ENCODE measurements at places on chromosomes 12 and 14. TPM values are rescaled to one million over a fixed set of nuclear protein-coding genes. Genes with fewer than 3 reads are reported as not detected.

The TULP3 gene
- total RNA-seq, result 7.9 TPM

DNA sequence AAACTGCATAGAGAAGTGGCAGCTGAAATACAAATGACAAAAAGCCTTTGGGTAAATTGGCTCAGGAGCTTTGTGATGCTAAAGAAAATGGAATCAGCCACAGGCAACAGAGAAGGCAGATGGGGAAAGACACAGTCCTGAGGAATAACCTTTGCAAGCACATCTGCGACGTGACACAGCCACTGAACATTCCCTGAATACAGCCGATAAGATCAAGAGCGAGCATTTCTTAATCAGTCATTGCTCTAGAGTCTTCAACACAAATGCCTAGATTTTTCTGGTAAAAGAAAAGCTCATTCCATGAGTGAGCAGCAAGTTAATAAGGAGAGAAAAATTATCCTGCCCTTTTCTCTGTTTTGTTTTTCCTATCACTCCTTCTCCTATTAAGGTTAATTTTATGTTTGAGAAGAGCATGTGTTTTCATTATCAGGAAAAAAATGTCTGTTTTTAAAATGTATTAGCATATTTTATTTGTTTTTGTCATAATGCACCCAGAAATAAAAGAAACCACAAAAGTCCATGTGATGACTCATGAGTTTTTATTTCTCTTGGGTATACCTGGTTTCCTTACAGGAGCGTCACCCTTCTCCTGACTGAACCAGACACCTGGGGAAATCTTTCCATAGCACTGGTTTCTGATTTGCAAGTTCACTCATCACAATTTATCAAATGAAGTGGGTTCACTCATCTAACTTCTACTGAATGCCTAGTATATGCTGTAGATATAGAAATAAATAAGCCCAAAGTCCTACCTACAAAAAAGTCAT is 45.4 kb upstream of the PCED1B start:
- H3K27me3 ChIP-seq, result no peaks in the 10 kb centered on the region
- H3K4me3 ChIP-seq, result no peak overlapping the region
- no peak for DNase-seq
- H3K36me3 ChIP-seq, result no peaks in the 10 kb centered on the region

DNA sequence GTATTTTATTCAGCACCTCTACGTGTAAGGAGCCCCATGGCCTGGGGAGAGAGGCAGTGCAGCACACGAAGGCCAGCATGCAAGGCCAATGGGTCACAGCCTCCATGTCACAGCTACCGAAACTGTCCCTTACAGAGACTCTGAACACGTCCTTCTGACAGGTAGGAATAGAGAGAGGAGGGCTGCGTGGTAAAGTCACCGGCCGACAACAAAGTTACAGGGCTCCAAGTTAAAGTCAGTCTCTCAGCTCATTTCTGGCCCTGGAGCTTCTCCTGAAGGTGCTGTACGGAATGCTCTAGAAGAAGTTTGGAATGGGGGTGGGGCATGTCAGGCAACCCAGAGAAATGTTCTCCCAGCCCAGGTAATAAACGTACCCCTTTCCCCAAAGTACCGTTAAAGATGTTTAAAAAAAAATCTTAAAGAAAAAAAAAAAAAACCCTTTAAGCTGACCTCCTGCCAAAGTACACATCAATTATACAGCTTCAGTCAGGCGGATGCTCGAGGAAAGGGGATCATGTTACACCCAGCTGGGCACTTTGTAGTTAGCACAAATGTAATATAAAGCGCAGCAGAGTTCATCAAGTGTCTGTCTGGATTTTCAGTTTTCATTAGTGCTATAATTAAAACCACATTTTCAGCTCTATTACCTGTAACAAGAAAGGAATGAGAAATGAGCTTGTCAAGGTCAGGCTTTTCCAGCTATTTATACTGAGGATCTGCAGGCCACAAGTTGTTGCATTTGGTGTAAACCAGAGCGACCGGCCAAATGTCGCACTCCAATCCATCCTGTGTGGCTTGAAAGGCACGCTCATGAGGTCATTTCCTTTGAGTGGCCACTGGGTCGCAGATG is 53.3 kb upstream of the CDKN3 start:
- H3K4me3 ChIP-seq, result no peak overlapping the region
- no peaks in the 10 kb centered on the region for H3K4me1 ChIP-seq
- DNase-seq, result no peak
- H3K27ac ChIP-seq, result no peak overlapping the region
- no peaks in the 10 kb centered on the region for H3K36me3 ChIP-seq

GRCh38 chr14:70702161-70702560 is 60.4 kb downstream of the TTC9 start:
- no peak overlapping the region for H3K4me3 ChIP-seq
- H3K36me3 ChIP-seq, result no peaks in the 10 kb centered on the region
- peaks cover 2% of the 10 kb centered on the region for H3K4me1 ChIP-seq
- no peak overlapping the region for H3K27ac ChIP-seq

GRCh38 chr14:98871796-98872195 is 400.2 kb downstream of the BCL11B start:
- H3K27ac ChIP-seq, result no peak overlapping the region
- DNase-seq, result no peak
- no peak overlapping the region for H3K4me3 ChIP-seq
- H3K27me3 ChIP-seq, result no peaks in the 10 kb centered on the region
- H3K36me3 ChIP-seq, result no peaks in the 10 kb centered on the region

The PARPBP gene
- 23.5 TPM for total RNA-seq

DNA sequence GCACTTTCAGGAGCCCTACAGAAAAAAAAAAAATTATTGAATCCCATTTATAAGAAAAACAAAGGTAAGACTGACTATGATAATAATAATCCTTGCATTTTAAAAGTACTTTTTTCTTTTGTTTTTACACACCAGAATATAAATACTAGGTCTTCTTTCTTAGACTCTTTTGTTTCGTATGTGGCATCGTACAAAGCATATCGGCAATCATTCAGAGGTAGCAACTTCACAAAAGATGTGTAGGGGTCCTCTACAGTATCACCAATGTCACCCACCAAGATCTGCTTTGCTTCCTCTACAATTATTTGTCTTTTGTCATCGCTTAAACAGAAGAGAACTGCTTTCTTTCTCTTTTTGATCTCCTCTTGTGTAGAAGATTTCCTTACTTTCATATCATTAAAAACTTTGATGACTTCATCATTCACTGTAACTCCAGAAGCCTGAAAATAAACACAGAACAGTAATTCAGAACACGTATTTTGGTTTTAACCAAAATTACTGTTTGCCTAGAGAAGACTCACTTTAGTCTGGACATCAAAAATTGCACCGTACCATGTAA is 1.2 kb downstream of the CFL2 start:
- H3K27me3 ChIP-seq, result peaks cover 9% of the 10 kb centered on the region
- no peak for DNase-seq
- H3K4me3 ChIP-seq, result peak overlapping the region; percentile 95
- H3K27ac ChIP-seq, result peak overlapping the region; percentile 95
- H3K4me1 ChIP-seq, result peaks cover 33% of the 10 kb centered on the region

GRCh38 chr12:119374635-119375034 is 40.1 kb downstream of the CCDC60 start:
- peaks cover under 1% of the 10 kb centered on the region for H3K27me3 ChIP-seq
- no peak overlapping the region for H3K27ac ChIP-seq
- H3K4me1 ChIP-seq, result peaks cover 18% of the 10 kb centered on the region

GRCh38 chr12:56631790-56632700 is 1.9 kb upstream of the BAZ2A start:
- H3K27ac ChIP-seq, result peak overlapping the region; percentile 83
- H3K27me3 ChIP-seq, result no peaks in the 10 kb centered on the region
- DNase-seq, result peak; percentile 58
- H3K4me1 ChIP-seq, result peaks cover 81% of the 10 kb centered on the region
- peaks cover 10% of the 10 kb centered on the region for H3K36me3 ChIP-seq

DNA sequence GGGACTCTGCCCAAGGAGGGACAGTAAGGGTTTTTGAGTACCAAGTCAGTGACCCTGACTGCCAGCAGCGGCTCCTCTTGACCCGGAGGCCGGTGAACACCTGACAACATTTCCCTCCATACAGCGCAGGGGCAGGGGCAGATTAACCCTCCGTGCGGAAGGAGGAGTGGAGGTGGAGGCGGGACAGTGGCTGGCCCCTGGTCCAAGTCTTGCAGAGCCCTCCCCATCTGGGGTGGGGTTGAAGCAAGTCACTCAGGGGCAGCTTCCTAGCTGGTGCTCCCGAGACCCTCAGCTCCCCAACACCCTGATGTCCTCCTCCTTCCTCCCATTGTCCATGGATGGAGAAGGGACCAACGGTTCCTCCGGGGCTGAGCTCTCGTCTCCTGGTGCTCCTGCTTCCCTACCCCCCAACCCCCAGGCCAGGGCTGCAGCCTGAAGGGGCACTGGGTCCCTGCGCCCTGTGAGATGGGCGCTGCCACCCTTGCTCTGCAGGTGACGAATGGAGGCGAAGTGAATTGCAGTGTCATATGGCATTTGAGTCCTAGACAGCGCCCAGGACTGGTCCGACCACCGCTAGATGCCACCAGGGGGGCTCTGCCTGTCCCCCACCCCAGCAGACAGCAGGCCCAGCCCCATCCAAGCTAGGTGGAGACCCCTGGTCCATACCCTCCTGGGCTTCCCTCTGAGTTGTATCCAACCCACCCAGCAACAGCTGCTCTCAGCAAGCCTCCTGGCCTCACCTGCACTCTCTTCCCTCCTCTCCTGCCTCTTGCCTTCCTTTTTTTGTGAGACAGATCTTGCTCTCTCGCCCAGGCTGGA is 7.0 kb upstream of the AMN start:
- peak overlapping the region; percentile 45 for H3K27ac ChIP-seq
- H3K36me3 ChIP-seq, result peaks cover 3% of the 10 kb centered on the region
- no peaks in the 10 kb centered on the region for H3K4me1 ChIP-seq
- H3K27me3 ChIP-seq, result no peaks in the 10 kb centered on the region

- peaks cover 6% of the 10 kb centered on the region for H3K27me3 ChIP-seq
- DNase-seq, result no peak
- H3K4me1 ChIP-seq, result no peaks in the 10 kb centered on the region
- no peaks in the 10 kb centered on the region for H3K36me3 ChIP-seq
Measured at GRCh38 chr12:132392389-132393244, 63.2 kb upstream of the GALNT9 start.

The CYP27B1 gene
- 9.9 TPM for total RNA-seq

The PPP1R36 gene
- total RNA-seq, result not detected

The OR4K15 gene
- not detected for total RNA-seq

DNA sequence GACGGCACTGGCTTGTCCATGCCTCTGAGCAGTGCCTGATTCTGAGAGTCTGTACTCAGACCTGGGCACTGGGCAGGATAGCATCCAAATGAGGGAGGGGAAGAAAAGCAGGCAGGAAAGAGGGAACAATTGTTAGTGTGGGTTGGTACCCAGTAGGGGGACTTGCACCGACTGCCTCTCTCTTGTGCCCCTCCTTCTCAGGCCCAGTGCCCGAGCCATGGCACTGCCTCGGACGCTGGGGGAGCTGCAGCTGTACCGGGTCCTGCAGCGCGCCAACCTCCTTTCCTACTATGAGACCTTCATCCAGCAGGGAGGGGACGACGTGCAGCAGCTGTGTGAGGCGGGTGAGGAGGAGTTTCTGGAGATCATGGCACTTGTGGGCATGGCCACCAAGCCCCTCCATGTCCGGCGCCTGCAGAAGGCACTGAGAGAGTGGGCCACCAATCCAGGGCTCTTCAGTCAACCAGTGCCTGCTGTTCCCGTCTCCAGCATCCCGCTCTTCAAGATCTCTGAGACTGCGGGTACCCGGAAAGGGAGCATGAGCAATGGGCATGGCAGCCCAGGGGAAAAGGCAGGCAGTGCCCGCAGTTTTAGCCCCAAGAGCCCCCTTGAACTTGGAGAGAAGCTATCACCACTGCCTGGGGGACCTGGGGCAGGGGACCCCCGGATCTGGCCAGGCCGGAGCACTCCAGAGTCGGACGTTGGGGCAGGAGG is 2.2 kb downstream of the NAB2 start:
- DNase-seq, result no peak
- H3K27ac ChIP-seq, result peak overlapping the region; percentile 68
- peak overlapping the region; percentile 83 for H3K4me3 ChIP-seq
- peaks cover 47% of the 10 kb centered on the region for H3K36me3 ChIP-seq
- peaks cover 2% of the 10 kb centered on the region for H3K27me3 ChIP-seq

DNA sequence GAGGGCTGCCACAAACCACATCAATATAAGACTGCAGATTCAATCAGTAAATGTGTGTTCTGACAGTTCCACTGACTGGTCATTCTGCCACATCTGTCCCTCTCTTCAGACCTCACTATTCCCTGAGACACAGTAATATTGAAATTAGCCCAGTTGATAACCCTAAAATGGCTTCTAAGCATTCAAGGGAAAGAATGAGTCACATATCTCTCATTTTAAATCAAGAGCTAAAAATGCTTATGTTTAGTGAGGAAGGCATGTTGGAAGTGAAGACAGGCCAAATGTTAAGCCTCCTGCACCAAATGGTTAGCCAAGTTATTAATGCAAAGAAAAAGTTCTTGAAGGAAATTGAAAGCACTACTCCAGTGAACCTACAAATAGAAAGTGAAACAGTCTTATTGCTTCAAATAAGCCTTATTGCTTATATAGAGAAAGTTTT is 24.5 kb upstream of the KIF21A start:
- H3K27ac ChIP-seq, result peak overlapping the region; percentile 62
- H3K4me1 ChIP-seq, result peaks cover 20% of the 10 kb centered on the region
- peaks cover 5% of the 10 kb centered on the region for H3K36me3 ChIP-seq
- no peak for DNase-seq
- peaks cover 3% of the 10 kb centered on the region for H3K27me3 ChIP-seq

- no peaks in the 10 kb centered on the region for H3K4me1 ChIP-seq
- H3K36me3 ChIP-seq, result no peaks in the 10 kb centered on the region
- no peak overlapping the region for H3K27ac ChIP-seq
- no peaks in the 10 kb centered on the region for H3K27me3 ChIP-seq
- no peak for DNase-seq
Measured at GRCh38 chr12:65391711-65392110, 113.2 kb downstream of the MSRB3 start.

GRCh38 chr12:119239040-119239439 is 60.3 kb downstream of the HSPB8 start:
- no peak overlapping the region for H3K4me3 ChIP-seq
- H3K27me3 ChIP-seq, result peaks cover 2% of the 10 kb centered on the region
- H3K36me3 ChIP-seq, result no peaks in the 10 kb centered on the region
- H3K4me1 ChIP-seq, result no peaks in the 10 kb centered on the region
- no peak for DNase-seq
- H3K27ac ChIP-seq, result no peak overlapping the region

The OTOGL gene
- total RNA-seq, result 0.21 TPM

The UBC gene
- 883 TPM for total RNA-seq

DNA sequence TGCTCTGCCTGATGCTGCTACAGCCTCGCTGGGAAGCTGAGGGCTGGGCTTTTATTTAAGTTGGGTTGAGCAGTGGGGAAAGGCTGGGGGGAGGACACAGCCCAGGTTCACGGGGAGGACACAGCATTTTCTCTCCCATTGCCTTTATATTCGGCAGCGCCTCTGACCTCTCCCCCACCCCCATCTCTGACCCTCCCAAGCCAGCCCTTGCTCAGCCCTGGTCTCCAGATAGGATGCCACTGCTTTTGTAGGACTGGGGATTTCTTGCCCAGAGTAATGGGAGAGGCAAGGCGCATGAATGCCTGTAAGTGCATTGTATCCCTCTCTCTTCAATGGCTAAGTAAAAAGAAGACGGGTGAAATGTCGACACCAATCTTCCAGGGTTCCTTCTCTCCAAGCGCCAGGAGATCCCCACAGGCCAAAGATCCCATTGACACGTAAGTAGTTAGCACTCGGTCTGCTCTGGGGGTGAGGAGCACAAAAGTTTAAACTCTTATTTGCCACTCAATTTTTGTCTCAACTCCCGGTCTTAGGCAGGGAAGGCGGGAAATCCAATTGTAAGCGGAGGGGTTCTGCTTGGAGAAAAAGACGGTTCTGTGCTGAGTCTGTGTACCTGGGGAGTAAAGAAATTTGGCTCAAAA is 4.6 kb downstream of the HOXC4 start:
- H3K4me3 ChIP-seq, result no peak overlapping the region
- peaks cover 91% of the 10 kb centered on the region for H3K27me3 ChIP-seq
- H3K36me3 ChIP-seq, result peaks cover 2% of the 10 kb centered on the region
- H3K27ac ChIP-seq, result no peak overlapping the region
- DNase-seq, result no peak

The GUCY2C gene
- total RNA-seq, result not detected

All from activated T-helper 1 cell treated with anti-CD3 and anti-CD28 coated beads, Interleukin-12 subunit alpha, Interleukin-12 subunit beta, Interleukin-2, Interleukin-4 antibody, amounts not matched to agents 30 ng/mL and 10 ng/mL and 1 ng/mL, durations not matched to agents 14 hours and 24 hours and 36 hours (primary cell).